ENCODE measurements at places on chromosomes 1 and 21. TPM values are rescaled to one million over a fixed set of nuclear protein-coding genes. Genes with fewer than 3 reads are reported as not detected.

PGLYRP3 gene
- total RNA-seq: not detected

RNU1-4 gene
- 2,517 TPM for total RNA-seq

MRPL37 gene
- total RNA-seq: 76.7 TPM

WNT9A gene
- 2.6 TPM for total RNA-seq

SYT11 gene
- 1.2 TPM for total RNA-seq

YOD1 gene
- total RNA-seq: 8.0 TPM

MEF2D gene
- total RNA-seq: 32.3 TPM

APCS gene
- total RNA-seq: 0.84 TPM

RNU1-3 gene
- total RNA-seq: 2,517 TPM

ADGRL2 gene
- total RNA-seq: 10.5 TPM

RPTN gene
- total RNA-seq: not detected

OBSCN gene
- total RNA-seq: 3.6 TPM

VANGL2 gene
- total RNA-seq: 3.9 TPM

BEST4 gene
- 26.0 TPM for total RNA-seq

DENND2C gene
- 1.3 TPM for total RNA-seq

LDLRAD1 gene
- not detected for total RNA-seq

SLC1A7 gene
- 1.1 TPM for total RNA-seq

KCNT2 gene
- 0.82 TPM for total RNA-seq

AMPD1 gene
- 0.50 TPM for total RNA-seq

GUCA2B gene
- total RNA-seq: 44.5 TPM

AMY1A gene
- not detected for total RNA-seq

C1orf226 gene
- 26.9 TPM for total RNA-seq

FCAMR gene
- total RNA-seq: 4.5 TPM

GLIS1 gene
- total RNA-seq: 0.16 TPM

F5 gene
- 0.24 TPM for total RNA-seq
